ENCODE measurements at places on chromosomes 3 and 15.

- DNase-seq: peak; percentile 52
Observed at GRCh38 chr15:57708047-57708446, 1.5 kb downstream of the POLR2M start.

GRCh38 chr3:173078525-173078924 is 62.5 kb downstream of the SPATA16 start:
- no peak for DNase-seq

- DNase-seq: peak; percentile 79
Observed at GRCh38 chr3:172627057-172627809, 83.6 kb downstream of the NCEH1 start.

DNA sequence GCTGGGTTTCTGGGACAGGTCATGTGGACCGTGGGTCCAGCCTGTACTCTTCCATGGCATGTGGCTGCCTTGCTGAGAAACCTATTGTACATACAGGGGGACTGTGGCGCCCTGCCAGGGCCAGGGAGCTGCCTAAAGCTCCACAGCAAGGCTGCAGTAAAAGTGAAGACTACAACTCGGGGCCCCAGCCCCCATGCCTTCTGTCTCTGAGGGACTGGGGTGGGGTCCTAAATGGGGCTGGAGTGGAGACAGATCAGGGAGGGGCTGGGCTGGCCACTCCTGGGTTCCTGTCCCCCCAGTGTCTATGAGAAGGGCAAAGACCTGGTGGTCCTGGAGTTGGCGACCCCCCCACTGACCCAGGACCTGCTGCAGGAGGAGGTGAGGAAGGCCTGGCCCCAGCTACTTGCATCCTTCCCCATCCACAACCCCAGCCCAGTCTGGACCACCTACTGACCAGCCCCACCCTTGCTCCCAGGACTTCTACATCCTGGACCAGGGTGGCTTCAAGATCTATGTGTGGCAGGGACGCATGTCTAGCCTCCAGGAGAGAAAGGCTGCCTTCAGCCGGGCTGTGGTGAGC is 7.3 kb downstream of the VILL start:
- no peak for DNase-seq

- DNase-seq: no peak
Observed at GRCh38 chr3:143612541-143612940, 235.7 kb downstream of the SLC9A9 start.

- DNase-seq: no peak
Observed at GRCh38 chr3:11136116-11136515, 18.2 kb upstream of the HRH1 start.

GRCh38 chr15:89674526-89674925 is 4.6 kb downstream of the PLIN1 start:
- DNase-seq: no peak

- no peak for DNase-seq
Observed at GRCh38 chr3:79161941-79162340, 605.9 kb downstream of the ROBO1 start.

GRCh38 chr15:78620527-78621421 is at the start of gene CHRNA3:
CHRNA3 (minus strand) TSS chr15:78620996; CDS start chr15:78620794, 202 bp downstream.
- no peak for DNase-seq

- DNase-seq: peak; percentile 33
Observed at GRCh38 chr3:114669614-114670013, 375.8 kb downstream of the TIGIT start.
